Stimulated activated CD8-positive, alpha-beta memory T cell treated with anti-CD3 and anti-CD28 coated beads, Interleukin-12 subunit alpha, Interleukin-12 subunit beta, amount 100 ng/mL, for 1 hour (primary cell): ENCODE measurements at places on chromosomes 13 and 19.

DNA sequence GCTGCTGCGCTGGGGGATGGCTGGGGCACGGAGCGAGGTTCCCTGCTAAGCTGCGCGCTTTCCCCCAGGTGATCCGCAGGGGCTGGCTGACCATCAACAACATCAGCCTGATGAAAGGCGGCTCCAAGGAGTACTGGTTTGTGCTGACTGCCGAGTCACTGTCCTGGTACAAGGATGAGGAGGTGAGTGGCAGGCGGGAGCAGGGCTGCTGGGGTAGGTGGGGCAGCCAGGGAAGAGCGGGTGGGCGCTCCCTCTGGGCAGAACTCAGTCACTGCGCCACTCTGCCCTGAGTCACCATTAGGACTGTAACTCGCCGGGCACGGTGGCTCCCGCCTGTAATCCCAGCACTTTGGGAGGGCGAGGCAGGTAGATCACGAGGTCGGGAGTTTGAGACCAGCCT is 23.8 kb downstream of the TMED1 start:
- DNase-seq = no peak

- no peak for DNase-seq
Measured at GRCh38 chr19:1265615-1266128, 3.5 kb upstream of the CIRBP start.

DNA sequence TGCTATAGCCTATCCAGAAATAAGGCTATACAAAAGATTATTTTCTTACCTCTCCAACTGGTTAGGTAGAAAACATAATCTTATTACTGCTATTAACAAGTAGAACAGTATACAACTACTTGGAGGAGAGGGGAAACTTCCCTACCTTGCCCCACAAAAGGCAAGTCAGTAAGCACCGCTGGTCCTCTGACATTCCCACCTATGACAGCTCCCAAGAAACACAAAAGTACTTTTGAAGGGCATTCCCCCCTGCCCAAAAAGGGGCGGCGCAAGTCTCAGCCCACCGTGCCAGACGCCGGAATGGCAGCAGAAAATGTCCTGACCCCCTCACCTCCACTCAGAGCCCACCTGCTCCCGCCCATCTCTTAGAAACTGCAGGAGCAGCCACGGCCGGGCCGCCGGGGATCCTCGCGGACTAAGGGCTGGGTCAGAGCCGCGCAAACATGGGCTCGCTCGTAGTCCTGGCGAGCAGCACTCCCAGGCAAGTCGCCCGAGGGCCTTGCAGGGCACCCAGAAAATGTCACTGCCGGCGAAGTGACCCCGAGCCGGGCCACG is 437 bp downstream of the SUCLA2 start:
- no peak for DNase-seq

DNA sequence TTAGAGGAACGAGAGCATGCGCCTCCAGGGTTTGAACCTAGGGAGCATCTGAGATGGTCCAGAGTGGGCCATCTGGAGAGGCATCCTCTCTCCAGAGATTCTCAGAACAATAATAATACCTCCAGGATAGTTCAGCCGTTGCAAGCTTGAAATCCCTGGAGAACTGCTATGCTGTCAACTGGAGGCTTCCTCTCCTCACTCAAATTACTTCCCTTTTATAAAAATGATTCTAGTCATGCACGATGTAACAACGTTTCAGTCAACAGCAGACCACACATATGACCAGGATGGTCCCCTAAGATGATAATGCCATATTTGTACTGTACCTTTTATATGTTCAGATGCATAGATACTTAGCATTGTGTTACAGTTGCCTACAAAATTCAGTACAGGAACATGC is 108.7 kb downstream of the SHISA2 start:
- DNase-seq = no peak

- no peak for DNase-seq
Measured at GRCh38 chr13:111880185-111880584, 186.8 kb upstream of the SOX1 start.

- no peak for DNase-seq
Measured at GRCh38 chr19:11138601-11139300, 16.8 kb downstream of the SPC24 start.

GRCh38 chr19:2101417-2102335 is 5.0 kb downstream of the IZUMO4 start:
- DNase-seq = no peak

DNA sequence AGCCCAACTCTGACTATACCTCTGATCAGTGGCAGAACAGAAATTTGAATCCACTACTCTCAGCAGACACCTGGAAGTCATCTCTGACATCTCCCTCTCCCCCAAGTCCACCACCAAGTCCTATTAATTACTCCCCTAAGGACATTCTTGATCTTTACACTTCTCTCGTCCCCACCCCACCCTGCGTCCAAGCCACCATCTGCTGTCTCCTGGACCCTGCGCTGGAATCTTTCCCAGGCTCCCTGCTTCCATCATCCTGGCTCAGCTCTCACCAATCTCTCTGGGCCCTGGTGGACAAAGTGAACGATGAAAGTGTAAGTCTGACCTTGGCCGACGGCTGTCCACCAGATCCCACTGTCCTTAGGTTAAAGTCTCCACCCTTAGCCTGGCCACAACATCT is 145.6 kb upstream of the GJB6 start:
- no peak for DNase-seq

- no peak for DNase-seq
Measured at GRCh38 chr19:2517881-2518601, 42.1 kb downstream of the GADD45B start.

- DNase-seq = no peak
Measured at GRCh38 chr13:64482373-64482772, 2747.8 kb downstream of the PCDH9 start.

DNA sequence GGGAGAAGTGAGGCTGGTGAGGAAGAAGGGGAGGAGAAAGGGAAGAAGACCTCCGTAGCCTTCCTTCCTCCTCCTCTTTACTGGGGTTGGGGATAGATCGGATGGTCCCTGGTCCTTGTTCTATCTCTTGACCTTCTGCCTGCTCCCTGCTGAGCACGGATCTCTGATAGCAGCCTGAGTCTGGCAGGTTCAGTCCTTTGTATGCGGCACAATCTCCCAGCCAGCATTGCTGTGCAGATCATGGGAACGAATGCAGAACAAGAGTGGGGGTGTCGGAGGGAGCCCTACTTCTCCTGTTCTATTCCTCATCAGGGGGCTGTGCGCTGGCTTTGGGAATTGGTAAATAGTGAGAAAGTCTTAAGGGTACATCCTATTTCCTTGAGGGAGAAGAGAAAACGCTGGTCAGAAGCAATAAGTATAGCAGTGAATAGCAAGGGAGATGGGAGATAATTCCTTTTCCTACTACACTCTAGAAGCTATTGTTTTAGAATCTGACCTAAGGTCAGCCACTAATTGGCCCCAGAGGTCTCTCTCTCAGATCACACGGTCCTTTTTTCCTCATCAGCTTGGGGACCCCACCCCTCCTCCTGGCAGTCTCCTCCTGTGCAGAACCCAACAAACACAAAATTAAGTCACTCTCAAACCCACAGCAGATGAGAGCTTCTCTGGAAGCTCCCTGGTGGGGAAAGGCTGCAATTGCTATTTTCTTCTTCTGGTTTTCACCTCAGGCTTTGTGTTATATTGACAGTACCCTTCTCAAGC is 41.0 kb downstream of the KL start:
- no peak for DNase-seq

DNA sequence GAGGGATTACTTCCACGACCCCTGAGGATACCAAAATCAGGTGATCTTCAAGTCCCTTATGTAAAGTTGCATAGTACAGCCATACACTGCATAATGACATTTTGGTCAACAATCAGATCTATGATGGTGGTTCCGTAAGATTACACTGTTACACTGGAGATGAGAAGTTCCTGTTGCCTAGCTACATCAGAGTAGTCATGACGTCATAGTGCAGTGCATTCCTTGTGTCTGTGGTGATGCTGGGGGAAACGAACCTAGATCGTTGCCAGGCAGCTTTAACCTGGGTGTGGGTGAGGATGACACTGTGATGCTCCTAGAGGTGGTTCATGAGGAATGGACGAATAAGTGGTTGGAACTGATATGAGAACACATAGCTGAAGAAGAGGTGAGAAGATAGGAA is 9.1 kb downstream of the ZNF610 start:
- no peak for DNase-seq

DNA sequence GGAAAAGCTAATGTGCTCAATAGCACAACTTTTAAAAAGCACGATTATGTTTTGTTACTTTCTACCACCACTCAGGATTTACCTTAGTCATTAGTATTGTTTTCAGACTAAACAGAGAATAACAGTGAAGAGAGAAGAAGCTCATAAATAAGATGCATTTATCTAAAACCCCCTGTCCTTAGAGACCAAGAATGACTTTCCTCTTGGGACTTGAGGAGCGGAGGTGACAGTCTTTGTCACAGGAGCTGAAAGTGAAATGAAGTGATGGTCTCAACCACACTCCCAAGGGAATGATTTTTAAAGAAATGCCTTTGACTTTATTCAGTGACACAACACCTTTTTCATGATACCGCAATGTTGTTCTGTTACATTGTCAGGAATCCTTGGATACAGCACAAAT is 190.6 kb upstream of the NBEA start:
- DNase-seq = no peak

DNA sequence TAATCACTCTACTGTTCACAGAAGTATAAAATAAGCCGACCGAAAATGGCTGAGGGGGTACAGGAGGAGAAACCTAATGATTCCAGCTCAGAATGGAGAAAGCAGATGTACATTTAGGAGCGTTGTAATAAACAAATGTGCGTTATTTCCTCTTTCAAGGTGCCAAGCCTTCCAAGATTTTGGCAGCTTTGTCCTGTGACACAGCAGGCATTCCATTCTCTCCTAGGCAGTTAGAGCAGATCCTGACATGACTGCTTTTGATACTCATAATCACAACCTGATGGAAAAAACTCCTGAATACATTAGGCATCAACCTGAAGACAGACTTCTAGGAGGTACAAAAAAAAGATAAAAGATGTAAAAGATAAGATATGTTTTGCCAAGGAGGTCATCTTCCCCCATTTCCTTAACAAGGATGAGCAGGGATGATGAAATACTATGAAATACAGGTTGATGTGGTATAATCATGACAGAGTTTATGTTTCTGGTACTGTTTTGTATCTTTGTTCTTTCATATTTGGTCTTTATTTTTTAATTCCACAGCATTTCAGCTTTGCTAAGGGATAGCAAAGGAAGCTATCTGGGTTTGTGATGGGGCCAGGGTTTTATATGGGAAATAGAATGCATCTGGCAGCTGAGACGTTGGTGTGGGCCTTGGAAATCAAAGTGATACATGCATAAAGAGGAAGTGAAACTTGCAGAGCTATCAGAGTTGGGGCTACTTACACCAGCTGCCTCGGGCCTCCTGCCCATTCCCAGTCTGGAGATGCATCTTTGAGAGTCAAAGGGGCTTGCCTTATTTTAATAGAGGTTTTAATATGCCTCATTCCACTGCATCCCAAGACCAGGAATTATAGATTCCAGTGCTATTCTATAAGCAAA is 222.5 kb downstream of the OXGR1 start:
- no peak for DNase-seq

DNA sequence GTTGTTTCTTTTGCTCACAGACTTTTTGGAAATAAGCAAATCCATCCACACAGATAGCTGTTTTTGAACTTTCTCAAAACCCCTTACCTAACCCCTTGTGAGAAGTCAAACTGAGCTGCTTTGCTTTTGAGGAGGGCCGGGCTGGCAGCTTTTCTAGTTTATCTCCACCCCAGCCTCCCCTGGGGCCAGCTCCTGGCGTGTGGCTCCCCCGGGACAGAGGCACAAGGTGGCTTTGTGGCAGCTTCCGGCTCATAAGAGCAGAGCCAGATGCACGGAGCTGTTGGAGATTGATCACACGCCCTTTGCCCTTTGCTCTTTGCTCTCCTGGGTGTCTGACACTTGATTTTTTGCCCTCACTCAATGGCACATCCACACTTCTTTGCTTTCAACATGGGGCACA is 24.9 kb upstream of the RNF113B start:
- DNase-seq = no peak

DNA sequence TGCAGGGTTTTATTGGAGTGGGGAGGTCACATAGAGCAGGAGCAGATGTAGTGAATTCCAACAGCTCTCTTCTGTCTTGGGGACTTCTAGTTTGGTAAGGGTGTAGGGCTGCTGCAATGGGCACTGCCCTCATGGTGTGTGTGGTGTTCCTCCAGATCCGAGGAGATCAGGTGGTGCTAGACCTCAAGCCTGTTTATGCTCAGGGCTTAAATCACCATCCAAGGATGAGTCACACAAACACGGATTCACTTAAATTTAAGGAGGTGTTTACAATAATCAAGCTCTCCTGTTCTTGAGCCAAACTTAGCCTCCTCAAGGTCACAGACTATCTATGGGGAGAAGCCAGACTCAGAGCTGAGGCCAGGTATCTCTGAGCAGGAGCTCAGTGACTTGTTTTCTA is 23.0 kb downstream of the HS6ST3 start:
- DNase-seq = no peak

DNA sequence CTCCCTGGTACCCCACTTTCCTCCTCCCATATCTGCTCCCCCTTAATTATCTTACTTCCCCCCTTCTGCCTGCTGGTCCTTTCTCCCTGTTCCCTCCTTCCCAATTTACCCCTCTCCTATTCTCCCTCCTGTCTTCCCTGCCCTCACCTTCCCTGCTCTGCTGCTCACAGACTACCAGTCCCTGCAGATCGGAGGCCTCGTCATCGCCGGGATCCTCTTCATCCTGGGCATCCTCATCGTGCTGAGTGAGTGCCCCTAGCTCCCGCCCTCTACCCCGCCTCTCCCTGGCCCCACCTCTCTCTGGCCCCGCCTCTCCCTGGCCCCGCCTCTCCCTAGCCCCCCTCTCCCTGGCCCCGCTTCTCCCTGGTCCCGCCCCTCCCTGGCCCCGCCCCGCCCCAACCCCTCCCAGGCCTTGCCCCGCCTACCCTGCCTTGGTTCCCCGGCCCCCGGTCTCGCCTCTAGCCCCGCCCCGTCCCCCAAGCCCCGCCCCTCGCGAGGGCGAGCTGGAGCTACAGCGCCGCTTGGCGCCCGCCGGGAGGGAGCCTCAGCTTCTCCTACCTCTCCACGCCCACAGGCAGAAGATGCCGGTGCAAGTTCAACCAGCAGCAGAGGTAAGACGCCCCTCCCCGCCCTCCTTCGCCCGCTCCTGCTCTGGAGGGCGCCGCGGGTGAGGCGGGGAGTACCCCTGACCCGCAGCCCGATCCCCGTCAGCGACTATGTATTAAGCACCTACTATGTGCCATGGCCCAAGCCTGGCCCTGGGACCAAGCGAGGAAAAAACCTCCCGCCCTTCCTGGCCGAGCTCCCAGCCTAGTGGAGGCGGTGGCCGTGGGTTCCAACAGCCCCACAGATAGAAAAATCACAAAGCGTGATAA is 1.9 kb upstream of the FXYD7 start:
- peak; percentile 92 for DNase-seq

DNA sequence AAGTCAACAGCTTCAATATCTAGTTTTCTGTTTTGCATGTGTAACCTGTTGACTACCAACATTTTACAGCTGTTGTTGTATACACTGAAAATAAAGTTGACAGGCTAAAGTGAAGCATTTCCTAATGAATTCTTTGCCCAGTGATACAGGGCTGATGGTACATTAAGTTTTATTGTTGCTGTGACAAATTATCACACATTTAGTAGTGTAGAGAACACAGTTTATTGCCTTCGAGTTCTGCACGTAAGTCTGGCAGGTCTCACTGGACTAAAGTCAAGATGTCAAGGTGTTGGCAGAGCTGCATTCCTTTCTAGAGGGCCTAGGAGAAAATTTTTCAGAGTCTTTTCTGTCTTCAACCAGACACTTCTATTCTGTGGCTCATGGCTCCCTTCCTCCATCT is 184.2 kb downstream of the SLITRK6 start:
- no peak for DNase-seq
